ENCODE measurements at places on chromosomes 2 and 18. TPM values are rescaled to one million over a fixed set of nuclear protein-coding genes. Genes with fewer than 3 reads are reported as not detected.

NLRC4 gene
- 0.27 TPM for total RNA-seq

C1GALT1C1L gene
- 0.27 TPM for total RNA-seq

- DNase-seq = no peak
- no peaks in the 10 kb centered on the region for H3K4me1 ChIP-seq
- H3K27ac ChIP-seq = no peak overlapping the region
- H3K27me3 ChIP-seq = no peaks in the 10 kb centered on the region
- H3K36me3 ChIP-seq = no peaks in the 10 kb centered on the region
Observed at GRCh38 chr18:76314015-76314414, 181.0 kb downstream of the ZNF516 start.

DNA sequence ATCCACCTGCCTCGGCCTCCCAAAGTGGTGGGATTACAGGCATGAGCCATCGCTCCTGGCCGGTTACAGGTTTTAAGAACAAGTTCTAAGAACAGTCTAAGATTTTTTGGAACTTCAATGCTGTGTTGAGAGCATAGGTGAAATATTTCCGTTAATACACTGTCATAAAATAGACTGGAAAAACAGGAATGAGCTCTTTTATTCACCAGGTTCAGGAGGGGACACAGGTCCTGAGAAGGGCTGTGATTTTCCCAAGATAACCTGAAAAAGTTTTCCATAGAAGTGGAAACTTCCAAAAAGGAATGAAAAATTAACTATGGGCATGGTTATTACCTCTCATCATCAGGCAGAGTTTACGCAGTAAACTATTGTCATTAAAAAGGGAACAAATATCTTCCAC, 97.6 kb upstream of the TMEM178A start:
- no peak for DNase-seq
- peaks cover 4% of the 10 kb centered on the region for H3K36me3 ChIP-seq
- H3K27ac ChIP-seq = peak overlapping the region; percentile 37
- peaks cover 20% of the 10 kb centered on the region for H3K4me1 ChIP-seq
- no peaks in the 10 kb centered on the region for H3K27me3 ChIP-seq
- no peak overlapping the region for H3K4me3 ChIP-seq

DNA sequence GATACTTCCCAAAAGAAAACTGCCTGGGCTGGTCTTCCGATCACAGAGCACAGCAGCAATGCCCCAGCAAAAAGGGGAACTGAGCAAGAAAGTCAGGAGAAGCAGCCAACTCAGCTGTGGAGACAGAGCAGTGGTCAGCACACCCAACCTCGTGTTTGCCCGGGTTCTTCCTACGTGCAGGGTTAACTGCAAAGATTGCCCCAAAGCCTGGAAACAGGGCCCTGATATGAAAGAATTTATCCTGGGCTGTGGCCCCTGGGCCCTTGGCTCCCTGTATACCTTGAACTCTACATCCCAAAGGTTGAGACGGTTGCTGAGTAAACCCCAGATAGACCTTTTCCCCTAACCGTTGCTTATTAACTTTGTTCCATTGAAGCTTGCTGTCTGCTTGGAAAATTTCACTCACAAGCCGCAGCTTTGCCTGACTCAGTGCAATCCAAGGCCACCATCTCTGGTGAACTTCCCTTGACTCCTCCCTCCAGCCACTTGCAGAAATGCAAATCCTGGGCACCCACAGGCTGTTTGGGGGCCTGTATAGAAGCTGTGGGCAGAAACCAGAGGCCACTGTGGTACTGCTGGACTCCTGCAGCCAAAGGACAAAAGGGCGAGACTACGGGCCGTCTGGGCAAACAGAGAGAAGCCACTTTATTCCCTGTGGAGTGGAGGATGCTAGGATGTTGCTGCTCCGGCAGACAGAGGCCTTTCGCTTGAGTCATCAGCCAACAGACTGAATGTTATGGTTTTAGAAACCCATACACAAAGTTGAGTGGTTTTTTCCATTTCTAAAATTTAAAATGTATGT, 18.2 kb downstream of the NRP2 start:
- peaks cover 11% of the 10 kb centered on the region for H3K4me1 ChIP-seq
- no peaks in the 10 kb centered on the region for H3K27me3 ChIP-seq
- DNase-seq = peak; percentile 26
- H3K27ac ChIP-seq = no peak overlapping the region

DNA sequence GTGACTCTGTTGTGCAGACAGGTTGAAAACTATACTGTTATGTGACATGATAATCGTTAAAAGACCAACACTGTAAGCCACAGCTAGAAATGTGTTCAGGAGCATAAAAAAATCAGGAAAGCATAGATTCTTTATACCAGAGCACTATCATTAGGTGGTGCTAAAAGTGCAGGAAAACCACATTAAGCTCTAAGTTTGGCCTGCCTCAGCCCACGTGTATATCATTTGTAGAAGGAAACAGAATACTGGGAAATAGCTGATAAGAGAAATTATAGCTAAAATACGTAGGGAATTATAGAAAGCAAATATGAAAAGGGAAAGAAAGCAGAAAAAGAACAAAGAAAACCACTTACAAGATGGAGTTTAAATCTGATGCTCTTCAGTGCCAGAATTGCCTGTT, 26.5 kb upstream of the C2orf74 start:
- no peak overlapping the region for H3K27ac ChIP-seq
- H3K4me3 ChIP-seq = no peak overlapping the region
- no peaks in the 10 kb centered on the region for H3K4me1 ChIP-seq

DNA sequence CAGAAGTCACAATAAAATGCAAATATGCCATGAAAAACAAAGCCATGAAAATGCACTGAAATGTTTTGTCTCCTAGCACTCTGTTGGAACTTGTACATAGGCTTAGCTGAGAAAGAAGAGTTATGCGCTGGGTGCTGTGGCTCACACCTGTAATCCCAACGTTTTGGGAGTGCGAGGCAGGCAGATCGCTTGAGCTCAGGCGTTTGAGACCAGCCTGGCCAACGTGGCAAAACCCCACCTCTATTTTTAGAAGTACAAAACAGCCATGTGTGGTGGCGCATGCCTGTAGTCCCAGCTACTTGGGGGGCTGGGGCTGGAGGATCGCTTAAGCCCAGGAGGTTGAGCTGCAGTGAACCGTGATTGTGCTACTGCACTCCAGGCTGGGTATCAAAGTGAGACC, 39.9 kb downstream of the IRS1 start:
- H3K27ac ChIP-seq = no peak overlapping the region
- H3K27me3 ChIP-seq = no peaks in the 10 kb centered on the region
- H3K4me3 ChIP-seq = no peak overlapping the region
- H3K4me1 ChIP-seq = peaks cover 15% of the 10 kb centered on the region
- DNase-seq = no peak
- H3K36me3 ChIP-seq = peaks cover 2% of the 10 kb centered on the region

- H3K27me3 ChIP-seq = peaks cover 9% of the 10 kb centered on the region
- no peak overlapping the region for H3K4me3 ChIP-seq
- no peaks in the 10 kb centered on the region for H3K4me1 ChIP-seq
- H3K27ac ChIP-seq = no peak overlapping the region
- DNase-seq = peak; percentile 28
Observed at GRCh38 chr2:225493420-225494099, 94.0 kb downstream of the NYAP2 start.

GRCh38 chr2:196277002-196277401, 105.6 kb upstream of the STK17B start:
- no peaks in the 10 kb centered on the region for H3K27me3 ChIP-seq
- H3K36me3 ChIP-seq = no peaks in the 10 kb centered on the region
- no peak overlapping the region for H3K27ac ChIP-seq
- peaks cover 20% of the 10 kb centered on the region for H3K4me1 ChIP-seq

DNA sequence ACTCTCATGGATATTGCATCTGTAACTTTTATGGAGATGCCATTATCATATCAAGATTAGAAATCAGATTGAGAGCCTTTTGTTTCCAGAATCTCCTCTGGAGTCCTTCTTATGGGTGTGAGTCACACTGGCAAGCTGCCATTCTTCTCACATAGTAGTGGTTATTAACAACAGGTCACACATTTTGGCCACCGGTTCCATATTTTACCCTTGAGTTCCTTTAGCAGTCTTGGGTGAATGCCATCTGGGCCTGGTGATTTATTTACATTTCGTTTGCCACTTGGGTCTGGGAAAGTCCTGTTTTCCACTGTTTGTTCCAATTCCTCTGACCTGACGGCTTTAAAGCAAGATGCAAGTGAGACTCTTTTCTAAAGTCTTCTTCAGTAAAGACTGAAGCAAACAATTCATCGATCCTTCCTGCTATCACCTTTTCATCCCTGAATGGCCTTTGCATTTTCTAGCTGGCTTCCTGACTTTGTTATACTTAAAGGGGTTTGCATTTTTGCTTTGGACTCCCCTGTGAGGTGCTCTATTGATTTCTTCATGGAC, 80.5 kb upstream of the CAVIN2 start:
- H3K36me3 ChIP-seq = no peaks in the 10 kb centered on the region
- H3K4me3 ChIP-seq = peak overlapping the region; percentile 24
- H3K4me1 ChIP-seq = peaks cover 20% of the 10 kb centered on the region
- no peaks in the 10 kb centered on the region for H3K27me3 ChIP-seq
